Left colon (tissue), 2 donors: ENCODE measurements at places on chromosomes 7 and 10. TPM values are rescaled to one million over a fixed set of nuclear protein-coding genes. Genes with fewer than 3 reads are reported as not detected.

Gene SPDYE16
- total RNA-seq = 0.12 TPM

Gene ANXA8L1
- not detected for total RNA-seq

Gene EVX1
- total RNA-seq = 0.87 TPM

Gene TMEM270
- total RNA-seq = not detected

Gene BTBD16
- total RNA-seq = 0.15 TPM

Gene MYOZ1
- not detected for total RNA-seq

Gene GSDME
- total RNA-seq = 1.8 TPM

Gene RBM33
- 61.1 TPM for total RNA-seq

Gene HHEX
- total RNA-seq = 2.5 TPM

Gene RHOBTB1
- 7.6 TPM for total RNA-seq

Gene ZNF736
- total RNA-seq = 9.6 TPM

Gene CYP3A5
- 144 TPM for total RNA-seq

Gene HACD1
- 6.1 TPM for total RNA-seq

Gene AKR1C1
- 12.8 TPM for total RNA-seq

Gene C10orf62
- not detected for total RNA-seq

Gene DNAJC12
- 10.7 TPM for total RNA-seq

Gene CCL24
- total RNA-seq = 7.4 TPM

Gene AOAH
- 32.0 TPM for total RNA-seq

Gene SLC39A12
- 0.08 TPM for total RNA-seq

Gene ZNF503
- total RNA-seq = 9.9 TPM

Gene TMEM178B
- 0.31 TPM for total RNA-seq

Gene DRGX
- not detected for total RNA-seq
